ENCODE measurements at places on chromosomes 16 and 17. TPM values are rescaled to one million over a fixed set of nuclear protein-coding genes. Genes with fewer than 3 reads are reported as not detected.

The EDC4 gene
- 46.6 TPM for total RNA-seq

The PLEKHH3 gene
- total RNA-seq: 20.5 TPM

The CLDN7 gene
- total RNA-seq: not detected

The CARD14 gene
- total RNA-seq: not detected

The DNAAF1 gene
- 0.64 TPM for total RNA-seq

The KCNJ2 gene
- 3.6 TPM for total RNA-seq

- DNase-seq: no peak
Measured at GRCh38 chr17:75738218-75738802, 17.1 kb downstream of the ITGB4 start.

DNA sequence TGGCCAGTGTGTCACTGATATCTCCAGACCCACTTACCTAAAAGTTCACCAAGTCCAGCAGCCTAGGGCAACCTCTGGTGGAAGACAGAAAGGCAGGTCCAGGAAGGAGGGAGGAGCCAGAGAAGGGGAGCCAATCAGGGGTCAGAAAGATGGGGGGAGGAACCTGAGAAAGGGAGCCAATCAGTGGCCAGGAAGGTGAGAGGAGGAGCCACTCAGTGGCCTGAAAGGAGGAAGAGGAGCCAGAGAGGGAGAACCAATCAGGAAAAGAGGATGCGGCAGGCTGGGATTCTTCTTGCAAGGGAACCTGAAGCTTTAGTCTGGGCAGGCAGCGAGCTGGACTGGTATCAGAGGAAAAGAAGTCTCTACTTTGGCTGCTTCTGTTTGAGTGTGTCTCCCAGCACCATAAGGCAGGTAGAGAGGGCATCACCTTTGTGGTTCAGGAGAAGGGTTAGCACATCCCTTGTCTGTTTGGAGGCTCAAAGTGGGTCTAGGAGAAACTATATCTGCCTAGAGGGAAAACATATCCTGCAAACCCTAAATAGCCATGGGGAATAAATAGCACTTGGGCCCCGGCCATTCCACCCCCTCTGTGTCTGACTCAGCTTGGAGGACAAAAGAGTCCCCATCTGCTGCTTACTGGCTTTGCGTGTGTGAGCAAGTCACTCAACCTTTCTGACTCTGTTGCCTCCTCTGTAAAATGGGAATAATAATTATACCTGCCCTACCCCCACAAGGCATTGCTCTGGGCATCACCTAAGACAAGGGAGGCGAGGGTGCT lies 43.4 kb upstream of the CRHR1 start:
- DNase-seq: peak; percentile 96

DNA sequence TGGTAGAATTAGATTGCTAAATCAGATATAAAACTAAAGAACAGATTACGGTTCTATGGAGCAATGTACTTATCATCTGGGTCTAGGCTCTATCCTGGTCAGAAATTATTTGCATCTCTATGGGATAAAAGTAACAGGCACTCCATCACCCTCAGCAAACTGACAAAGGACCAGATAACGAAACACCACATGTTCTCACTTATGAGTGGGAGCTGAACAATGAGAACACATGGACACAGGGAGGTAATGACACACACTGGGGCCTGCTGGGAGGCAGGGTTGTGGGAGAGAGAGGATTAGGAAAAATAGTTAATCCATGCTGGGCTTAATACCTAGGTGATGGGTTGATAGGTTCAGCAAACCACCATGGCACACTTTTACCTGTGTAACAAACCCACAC lies 61.9 kb downstream of the MPHOSPH6 start:
- no peak for DNase-seq

DNA sequence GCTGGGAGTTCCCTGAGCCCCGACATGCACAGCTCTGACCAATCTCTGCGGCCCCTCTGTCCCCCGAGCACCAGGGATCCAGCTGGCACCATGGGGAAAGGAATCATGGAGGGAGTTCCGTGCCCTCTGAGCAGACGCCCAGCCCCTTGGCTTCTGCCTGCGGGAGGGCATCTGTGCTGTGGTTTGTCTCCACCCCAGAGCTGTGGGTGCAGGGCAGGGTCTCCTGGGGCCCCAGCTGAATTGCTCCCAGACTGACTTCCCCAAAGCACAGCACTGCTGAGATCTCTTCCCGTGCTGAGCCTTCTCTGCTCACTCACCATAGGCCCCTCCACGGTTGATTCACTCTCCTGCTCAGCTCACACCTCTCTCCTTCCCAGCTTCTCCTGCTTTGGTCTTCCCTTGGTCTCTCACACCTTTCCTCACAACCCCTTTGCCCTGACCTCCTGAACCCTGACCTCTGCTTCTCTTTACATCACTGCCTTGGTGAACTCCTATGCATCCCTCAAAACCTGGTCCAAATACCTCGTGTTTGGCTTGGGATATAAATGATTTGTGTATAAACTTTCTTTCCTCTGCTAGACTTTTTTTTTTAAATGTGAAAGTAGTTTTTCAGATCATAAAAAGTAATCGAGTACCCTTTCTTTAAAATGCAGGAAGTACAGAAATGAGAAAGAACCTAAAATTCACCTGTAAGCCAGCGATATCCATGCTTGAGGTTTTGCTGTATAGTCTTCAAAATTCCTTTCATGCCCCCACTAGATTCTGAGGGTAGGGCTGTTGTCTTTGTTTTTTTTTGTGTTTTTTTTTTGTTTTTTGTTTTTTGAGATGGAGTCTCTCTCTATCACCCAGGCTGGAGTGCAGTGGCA lies 265.3 kb downstream of the SEC14L1 start:
- no peak for DNase-seq

GRCh38 chr17:79971651-79972050 lies 64.0 kb downstream of the TBC1D16 start:
- DNase-seq: no peak

DNA sequence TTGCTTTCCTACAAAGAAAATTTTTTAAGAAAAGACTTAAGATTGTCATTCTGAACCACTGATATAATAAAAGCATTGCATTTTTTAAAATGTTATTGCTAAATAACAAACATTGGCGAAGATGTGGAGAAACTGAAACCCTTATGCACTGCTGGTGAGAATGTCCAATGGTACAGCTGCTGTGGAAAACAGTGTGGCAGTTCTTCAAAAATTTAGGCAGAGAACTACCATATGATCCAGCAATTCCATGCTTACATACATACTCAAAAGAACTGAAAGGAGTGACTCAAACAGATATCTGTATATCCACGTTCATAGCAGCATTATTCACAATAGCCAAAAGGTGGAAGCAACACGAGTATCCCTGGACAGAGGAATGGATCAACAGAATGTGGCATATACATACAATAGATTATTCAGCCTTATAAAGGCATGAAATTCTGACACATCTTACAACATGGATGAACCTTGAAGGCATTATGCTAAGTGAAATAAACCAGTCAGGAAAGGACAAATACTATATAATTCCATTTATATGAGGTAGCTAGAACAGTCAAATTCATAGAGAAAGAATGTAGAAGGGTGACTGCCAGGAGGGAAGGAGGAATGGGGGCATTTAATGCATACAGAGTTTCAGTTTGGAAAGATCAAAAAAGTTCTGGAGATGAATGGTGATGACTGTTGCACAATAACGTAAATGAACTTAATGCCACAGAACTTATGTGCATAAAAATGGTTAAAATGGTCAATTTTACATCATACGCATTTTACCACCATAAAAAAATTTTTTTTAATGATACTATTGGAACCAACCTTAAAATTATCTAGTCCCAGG lies 92.1 kb downstream of the CACNG1 start:
- DNase-seq: no peak

- no peak for DNase-seq
Measured at GRCh38 chr17:16881239-16881924, 90.5 kb downstream of the TNFRSF13B start.

- peak; percentile 94 for DNase-seq
Measured at GRCh38 chr17:35254107-35254773, 11.4 kb downstream of the SLFN5 start.

DNA sequence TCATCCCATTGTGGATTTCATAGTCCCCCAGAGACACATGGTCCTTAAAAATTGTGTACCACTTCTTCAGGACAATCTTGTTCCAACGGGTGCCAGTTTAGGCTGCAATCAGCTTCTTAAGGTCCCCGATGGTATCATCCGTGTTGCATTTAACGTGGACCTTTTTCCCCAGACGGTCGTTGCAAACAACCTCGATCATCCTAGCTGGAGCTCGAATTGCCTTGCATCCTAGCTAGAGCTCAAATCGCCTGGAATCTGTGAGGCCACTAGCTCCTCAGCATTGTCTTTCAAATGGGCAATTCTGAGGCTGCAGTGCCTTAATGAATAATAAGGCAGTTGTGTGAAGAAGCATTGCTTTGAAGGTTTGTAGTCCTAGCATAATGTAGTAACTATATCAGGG lies 37.7 kb upstream of the RHBDL3 start:
- DNase-seq: no peak

GRCh38 chr17:19645734-19646201 lies 2.8 kb upstream of the ALDH3A2 start:
- DNase-seq: peak; percentile 61

DNA sequence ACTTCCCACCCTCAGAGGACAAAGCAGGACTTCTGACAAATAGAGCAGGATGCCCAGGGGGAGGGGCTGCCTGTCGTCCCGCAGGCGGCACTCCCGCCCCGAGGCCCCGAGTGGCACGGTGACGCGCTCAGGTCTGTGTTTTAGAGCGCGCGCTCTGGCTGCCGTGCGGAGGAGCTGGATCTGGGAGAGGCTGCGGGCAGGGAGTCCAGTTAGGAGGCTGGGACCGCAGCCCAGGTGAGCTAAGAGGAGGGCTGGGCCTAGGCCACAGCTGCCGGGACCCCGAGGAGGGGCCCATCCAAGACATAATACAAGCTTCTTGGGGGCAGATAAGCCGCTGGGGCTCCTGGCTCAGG lies 6.4 kb downstream of the DOC2A start:
- no peak for DNase-seq

DNA sequence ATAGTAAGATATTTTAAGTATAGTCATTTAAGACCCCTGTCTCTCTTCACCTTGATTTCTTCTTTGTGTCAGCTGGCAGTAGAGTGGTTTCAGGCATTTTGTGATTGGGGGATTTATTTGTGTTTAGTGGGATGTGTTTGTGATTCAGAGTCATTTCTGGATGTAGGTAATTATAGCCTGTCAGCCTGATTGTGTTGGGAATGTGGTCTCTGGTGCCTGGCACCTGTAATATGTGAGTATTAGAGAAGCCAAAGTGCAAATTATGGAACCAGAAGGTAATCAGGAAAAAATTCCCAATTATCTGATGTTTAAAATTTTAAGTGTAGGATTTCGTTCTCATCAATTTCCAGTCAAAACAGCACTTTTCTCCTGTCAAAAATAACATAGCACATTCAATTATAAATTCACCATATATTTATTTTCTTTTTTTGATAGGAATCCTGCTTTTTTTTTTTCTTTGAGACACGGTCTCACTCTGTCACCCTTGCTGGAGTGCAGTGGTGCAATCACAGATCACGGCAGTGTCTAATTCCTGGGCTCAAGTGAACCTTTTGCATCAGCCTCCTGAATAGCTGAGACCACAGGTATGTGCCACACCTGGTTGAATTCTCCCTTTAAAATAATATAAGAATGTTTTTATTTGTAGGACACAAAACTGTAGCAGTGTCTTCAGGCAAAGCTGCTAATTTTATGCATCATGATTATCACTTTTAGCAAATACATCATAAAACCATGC lies 42.7 kb downstream of the ATF7IP2 start:
- peak; percentile 62 for DNase-seq

GRCh38 chr17:10120109-10120485 lies 78.3 kb downstream of the GAS7 start:
- DNase-seq: no peak

- no peak for DNase-seq
Measured at GRCh38 chr17:79761894-79762589, 15.9 kb upstream of the CBX2 start.

- DNase-seq: peak; percentile 16
Measured at GRCh38 chr17:75549246-75550138, 24.0 kb downstream of the LLGL2 start.

DNA sequence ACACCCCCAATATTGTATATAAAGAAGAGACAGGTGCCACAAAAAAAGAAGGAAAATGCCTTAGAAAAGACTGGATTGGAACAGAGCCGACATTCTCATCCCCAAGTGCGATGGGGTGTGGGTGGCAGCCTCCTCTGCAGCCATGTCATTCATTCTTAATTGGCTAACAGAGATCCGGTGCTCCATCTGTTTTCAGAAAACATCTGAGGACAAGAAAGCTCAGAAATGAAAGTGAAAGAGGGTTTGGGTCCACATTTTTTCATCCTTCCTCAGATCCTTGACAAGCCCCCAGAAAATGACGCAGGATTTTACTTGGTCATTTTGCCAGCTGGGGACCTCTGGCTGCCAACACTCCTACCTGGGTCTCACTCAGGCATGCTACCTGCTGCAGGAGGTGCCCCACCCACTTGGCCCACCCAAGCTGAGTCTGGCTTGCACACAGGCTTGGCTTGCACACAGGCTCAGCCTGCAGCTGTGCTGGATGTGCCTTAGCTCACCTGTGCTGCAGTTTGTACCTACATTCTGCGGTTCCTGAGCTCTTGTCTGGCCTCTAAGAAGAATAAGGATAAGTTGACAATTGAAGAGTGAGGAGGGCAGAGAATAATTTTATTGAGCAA lies 21.9 kb downstream of the KIF2B start:
- no peak for DNase-seq

DNA sequence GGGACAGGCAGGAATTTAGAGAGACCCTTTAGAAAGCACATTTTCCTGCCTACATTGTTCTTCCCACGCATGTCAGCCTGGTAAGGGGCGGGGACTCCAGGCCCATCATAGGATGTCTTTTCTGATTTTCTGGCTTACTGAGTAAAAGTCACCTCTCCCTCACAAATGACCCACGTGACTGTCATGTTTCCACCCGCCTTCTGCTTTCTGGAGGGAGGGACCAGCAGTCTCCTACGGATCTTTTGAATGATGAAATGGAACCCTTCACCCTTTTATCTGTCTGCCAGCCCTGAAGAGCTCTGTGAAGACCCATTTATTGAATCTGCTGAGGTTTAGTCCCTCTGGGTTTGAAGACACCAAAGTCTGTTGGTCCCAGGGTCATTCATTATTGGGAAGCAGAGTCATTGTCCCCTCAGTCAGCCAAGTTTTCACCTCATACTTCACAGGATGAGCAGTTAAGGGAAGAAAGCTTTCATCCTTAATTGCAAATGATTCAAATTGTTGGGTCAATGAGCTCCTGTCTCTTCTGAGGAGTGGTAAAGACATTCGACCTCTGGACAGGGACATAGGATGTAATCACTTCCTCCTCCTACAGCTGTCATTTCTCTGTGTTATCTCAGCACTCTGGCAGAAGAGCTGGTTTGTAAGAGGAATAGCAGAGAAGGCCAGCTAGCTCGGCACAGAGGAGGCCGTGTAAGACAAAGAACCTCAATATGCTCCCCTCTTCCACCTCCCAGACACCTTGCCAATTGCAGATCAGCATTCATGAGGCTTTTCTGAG lies 446.1 kb downstream of the HS3ST3B1 start:
- DNase-seq: no peak

GRCh38 chr17:55659661-55660060 lies 63.0 kb downstream of the TMEM100 start:
- DNase-seq: no peak

- peak; percentile 82 for DNase-seq
Measured at GRCh38 chr17:19448341-19449268, 37.6 kb downstream of the RNF112 start.

- no peak for DNase-seq
Measured at GRCh38 chr17:51685287-51685909, 425.1 kb downstream of the UTP18 start.
